NCI-H69 (cell line): ENCODE measurements at places on chromosomes 7 and 10.

- no peak for DNase-seq
Measured at GRCh38 chr7:147923841-147924240, 666.7 kb upstream of the C7orf33 start.

- DNase-seq, result peak; percentile 89
Measured at GRCh38 chr7:29194206-29194593, 375 bp upstream of the CHN2 start.

GRCh38 chr10:49222170-49222569 lies 34.0 kb upstream of the TMEM273 start:
- no peak for DNase-seq

DNA sequence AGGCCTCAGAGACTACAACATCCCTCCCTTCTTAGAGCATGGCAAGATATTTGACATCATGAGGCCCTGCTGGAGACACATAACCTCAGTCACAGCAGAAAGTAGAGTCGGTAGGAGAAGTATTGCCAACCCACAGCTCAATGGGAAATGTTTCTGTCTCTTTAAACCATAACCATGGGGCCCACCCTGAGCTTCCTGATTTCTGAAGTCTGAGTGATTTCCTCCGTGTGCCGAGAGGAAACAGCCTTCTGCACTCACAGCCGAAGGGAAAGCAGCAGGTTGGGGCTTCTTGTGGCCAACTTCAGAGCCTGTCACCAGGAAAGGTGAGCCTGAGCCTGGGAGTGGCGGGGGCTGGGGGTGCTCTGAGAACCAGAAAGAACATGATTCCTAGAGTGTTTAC lies at the start of gene GIMAP1:
GIMAP1 (plus strand) TSS at position 246 of the 400 bp plus-strand sequence. CDS start 2,435 bp downstream, outside the sequence.
- DNase-seq, result no peak

DNA sequence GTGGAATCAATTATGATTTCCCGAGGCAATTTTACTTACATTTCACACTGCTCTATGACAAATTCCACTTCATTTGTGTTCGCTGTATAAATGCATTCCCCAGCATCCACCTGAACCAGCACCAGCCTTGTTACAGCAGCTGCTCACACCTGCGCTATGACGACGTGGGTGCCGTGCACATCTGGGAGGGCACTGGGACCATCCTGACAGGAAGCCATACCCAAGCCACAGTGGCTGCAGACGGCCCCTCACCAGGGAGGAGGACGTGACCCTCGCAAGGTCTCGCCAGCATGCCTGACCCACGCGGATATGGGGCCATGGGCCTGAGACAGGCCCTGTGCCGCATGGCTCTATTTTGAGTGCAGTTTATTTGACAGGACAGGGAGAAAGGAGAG lies 201.3 kb downstream of the MAD1L1 start:
- no peak for DNase-seq

DNA sequence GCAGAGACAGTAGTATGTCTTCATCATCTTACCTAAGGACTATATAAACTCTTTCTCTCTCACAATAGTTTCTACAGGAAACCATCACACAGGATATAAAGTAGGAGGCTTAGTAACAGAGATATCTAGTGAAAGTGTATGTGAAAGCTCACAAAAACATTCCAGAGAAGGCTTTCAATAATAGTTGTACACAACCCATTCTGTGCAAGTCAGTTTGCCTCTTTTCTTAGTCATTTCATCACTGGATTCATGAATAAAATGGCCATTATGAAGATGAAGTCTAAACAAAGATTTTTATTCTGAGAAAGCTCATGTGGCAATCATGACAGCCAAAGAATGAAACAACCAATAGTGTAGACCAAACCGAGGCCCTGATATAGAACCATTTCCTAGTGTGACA lies 178.8 kb downstream of the GNAT3 start:
- no peak for DNase-seq

- DNase-seq, result peak; percentile 96
Measured at GRCh38 chr7:79593866-79594301, 140.4 kb upstream of the MAGI2 start.

DNA sequence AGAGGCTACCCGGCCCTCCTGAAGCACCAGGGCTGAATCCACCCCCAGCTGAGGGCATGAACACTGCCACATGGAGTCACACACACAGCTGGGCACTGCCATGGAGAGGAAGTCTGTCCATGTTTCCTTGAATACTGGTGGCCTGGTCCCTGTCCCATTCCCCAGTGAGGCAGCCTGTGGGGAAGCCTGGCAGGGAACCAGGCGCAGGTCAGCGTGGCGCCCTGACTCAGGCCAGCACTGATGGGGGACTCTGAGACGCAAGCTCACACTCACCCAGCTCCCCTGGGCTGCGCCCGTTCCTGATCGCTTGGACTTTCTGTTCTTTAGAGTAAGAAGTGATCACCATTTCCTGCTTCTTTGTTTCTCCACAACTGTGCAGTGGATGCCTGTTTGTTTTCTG lies 128.3 kb downstream of the EGFR start:
- no peak for DNase-seq

DNA sequence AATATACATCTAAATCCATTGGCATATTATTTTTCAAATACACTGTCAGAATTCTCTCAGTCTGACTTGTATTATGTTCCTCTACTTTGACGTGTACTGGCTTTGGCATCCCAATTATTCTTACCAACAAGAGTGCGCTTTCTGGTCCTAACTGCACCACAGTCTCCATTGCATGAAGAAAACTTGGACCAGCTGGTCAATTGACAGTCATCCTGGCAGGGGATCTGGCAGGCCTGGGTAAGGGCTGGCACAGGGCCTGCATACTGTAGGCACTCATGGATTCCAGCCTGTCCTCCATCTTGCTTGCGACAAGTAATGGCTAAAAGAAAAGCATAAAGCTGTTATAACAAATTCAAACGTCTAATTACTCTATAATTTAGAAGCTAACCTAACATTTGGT lies 384.9 kb downstream of the THSD7A start:
- peak; percentile 83 for DNase-seq

DNA sequence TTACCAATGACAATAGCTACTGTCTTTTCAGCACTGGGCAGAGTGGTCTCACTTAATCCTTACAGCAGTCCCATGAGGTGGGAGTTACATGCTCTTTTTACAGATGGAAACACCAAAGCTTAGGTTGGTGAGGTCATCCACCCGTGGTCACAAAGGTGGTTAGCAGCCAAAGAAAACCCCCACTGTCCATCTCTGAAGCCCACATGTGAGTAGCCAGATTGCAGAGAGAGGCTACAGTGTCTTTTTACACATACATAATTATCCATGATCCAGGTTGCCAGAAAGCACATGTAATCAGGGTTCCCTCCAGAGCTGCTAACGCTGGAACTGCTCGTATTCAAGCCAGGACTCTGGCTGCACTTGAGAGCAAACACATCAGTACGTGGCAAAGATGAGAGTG lies 24.6 kb upstream of the ANKRD2 start:
- no peak for DNase-seq

DNA sequence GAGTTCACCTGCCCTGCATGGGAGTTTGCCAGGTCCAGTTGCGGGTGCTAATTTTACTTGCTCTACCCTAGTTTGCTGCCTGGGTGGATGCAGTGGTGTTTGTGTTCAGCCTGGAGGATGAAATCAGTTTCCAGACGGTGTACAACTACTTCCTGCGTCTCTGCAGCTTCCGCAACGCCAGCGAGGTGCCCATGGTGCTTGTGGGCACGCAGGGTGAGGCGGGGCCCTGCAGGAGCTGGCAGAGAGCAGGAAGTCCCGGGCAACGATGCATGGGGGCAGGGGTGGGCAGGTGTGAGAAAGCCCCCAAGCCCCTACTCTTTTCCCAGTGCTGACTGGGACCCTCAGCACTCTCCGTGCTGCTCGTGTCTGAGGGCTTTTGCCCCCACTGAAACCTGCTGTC lies 31.3 kb downstream of the AGAP3 start:
- no peak for DNase-seq

GRCh38 chr7:33760146-33760545 lies 145.2 kb upstream of the BMPER start:
- no peak for DNase-seq

DNA sequence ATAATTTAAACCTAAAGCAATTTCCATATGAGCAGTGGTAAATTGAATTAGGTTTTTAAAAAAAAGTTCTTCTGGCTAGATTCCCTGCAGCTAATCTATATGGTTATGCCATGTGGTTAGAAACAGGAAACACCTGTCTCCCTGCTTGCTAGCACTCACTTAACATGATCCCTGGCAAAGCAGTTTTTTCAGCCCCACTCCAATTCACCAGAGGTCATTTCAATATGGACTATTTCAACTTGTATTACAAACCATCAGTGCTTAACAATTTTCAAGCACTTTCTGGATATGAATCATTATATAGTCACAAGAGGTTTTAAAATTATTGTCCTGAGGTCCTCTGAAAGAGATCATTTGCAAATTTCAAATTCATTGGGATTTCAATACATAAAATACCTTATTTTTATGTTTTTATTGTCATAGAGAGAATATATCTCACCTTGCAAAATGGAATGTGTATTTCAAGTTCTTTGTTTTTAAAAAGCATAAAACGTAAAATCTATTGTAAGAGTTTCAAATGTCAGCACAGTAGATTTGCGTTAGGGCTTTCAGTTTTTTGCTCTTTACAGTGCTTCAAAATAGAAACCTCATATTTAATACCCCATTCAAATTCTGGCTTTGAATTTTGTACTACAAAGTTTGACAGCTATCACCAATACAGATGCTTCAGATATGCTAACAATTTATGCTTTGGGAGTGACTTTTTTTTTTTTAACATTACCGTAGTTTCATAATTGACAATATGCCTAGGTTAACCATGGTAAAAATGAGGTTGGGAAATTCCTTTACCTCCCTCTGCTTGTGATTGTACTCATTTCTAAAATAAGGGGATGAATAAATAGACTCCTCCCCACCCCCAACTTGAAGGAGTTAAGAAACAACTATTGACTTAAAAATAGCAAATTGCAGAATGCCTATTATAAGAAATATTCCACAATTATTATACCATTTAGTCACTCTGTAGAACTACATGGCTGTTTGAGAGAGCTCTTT lies 117.5 kb upstream of the HGF start:
- DNase-seq, result peak; percentile 13

- DNase-seq, result peak; percentile 86
Measured at GRCh38 chr7:129779602-129780256, 168.2 kb downstream of the NRF1 start.

- DNase-seq, result no peak
Measured at GRCh38 chr7:1785839-1786238, 115.8 kb downstream of the ELFN1 start.

DNA sequence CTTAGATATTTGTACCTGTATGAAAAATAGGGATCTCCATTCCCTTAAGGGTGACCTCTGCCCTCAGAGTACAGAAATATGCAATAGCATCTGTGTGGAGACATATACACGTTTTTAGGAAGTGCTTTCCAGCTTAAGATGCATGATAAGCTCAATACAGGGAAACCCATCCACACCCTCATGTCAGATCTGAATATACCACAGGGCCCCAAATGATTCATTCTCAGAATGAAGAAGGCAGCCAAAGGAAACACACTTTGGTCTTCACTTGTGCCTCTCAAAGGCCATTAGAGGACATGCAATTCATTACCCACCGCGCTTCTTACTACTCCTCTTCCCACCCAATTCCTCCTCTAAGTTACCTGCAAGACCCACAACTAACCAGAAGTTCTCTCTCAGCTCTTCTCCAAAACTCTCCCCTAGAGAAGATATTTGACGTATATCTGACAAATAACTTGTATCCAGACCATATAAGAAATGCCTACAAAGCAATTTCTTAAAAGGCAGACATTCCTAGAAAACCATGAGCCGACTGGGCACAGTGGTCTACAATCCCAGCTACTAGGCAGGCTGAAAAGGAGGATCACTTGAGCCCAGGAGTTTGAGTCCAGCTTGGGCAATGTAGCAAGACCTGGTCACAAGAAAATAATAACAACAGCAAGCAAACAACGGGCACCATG lies 103.0 kb downstream of the OAT start:
- no peak for DNase-seq

- DNase-seq, result no peak
Measured at GRCh38 chr10:1671366-1672000, 65.8 kb downstream of the ADARB2 start.

DNA sequence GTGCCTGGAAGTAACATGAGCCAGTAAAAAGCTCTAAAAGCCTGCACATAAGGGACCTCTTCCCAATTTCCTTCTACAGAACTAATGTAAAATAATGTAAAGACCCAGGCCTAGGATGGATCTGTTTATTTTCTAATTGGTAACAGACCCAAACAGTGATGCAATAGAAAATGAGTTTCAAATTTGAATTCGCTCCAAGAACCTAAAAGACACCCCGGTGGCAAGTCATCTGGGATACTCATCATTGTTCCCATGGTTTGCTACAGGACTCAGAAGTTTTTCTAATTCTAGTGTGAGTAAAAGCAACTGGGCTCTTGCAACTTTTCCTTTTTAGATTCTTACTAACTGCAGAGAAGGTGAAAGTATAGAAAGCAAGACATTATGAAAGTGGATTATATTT lies 271.3 kb upstream of the CACNA2D1 start:
- DNase-seq, result peak; percentile 11

DNA sequence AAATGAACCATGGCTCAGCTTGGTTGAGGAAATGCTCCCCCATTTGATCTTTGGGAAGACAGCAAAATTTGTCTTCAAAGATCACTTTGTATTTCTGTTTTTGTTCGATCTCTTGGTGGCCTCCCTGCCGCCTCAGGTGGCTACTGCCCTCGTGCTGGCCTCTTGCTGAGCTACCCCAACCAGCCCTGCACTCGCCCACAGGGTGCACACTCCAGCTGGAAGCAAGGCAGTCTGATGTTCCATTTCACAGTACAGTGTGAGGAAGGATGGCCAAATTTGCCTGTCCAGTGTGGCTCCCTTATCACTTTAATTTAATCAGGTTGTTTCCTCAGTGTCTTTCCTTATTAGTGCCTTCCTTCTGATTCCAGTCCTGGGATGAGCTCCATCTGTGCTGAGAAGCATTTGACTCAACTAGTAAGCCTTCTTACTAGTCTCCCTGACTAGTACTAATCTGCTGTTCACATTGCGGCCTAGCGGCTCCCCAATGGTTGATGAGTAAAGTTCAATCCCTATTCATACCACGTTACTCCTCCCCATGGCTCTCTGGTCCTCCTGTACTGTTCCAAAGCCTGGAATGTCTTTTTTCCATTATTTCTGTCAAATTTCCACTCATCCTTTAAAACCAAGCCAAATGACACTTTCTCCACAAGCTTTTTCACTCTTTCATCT lies 8.2 kb downstream of the MYOF start:
- DNase-seq, result no peak

- DNase-seq, result no peak
Measured at GRCh38 chr10:22246680-22247391, 29.0 kb upstream of the EBLN1 start.
